Activated CD4-positive, CD25-positive, alpha-beta regulatory T cell (primary cell): ENCODE measurements at places on chromosomes 1 and 21.

DNA sequence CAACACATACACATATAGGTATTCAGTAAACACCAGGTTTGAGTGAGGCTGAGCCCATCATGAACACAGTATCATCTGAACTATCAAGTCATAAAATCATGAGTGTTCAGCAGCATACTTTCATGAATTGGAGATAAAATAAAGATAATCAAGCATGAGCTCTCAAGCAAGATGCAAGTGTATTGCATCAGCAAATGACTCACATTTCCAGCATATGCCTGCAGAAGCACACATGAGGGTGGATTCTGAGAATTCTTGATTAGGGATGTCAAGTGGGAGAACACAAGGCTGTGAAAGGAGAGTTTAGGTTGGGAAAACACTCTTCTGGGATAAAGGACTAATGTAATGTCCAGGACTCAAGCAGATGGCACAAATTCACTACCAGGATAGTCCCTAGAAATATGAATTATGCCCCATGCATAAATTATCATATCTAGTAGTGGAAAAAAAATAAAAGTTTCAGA, 299.2 kb downstream of the SRGAP2C start:
- no peak for DNase-seq

DNA sequence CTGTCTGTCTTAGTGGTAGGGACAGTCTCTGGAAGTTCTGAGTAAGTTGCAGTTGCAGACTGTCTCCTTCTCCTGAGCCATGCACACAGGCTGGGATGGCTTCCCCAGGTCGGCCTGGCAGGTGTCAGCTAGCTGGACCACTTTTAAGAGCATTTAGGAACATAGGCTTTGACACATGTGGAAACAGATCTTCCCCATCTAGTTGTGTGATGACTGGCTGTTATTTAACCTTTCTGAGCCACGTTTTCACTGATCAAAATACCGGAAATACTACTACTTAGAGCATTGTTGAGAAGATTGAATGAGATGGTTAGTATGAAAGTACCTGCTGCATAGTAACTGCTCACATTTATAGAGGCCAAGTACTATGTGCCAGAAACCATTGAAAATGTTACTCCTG, 6.2 kb upstream of the MAPKAPK2 start:
- DNase-seq: no peak

DNA sequence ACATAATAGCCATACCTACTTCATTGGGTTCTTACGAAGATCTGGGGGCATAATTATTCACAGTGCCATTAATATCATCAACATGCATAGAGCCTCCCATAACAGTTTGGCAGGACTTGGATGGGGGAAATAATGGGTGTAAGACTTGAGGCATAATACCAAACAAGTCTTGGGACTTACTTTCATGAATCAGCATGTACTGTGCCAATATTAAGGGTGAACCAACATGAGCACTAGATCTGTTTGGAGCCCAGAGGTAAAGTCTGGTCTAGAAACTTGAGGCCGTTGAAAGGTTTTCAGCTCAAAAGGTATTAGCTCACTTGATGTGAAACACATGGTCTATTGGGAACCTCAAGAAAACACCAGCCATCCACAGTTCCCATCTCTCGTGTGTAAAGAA, 56.7 kb upstream of the ZC3H11B start:
- no peak for DNase-seq

DNA sequence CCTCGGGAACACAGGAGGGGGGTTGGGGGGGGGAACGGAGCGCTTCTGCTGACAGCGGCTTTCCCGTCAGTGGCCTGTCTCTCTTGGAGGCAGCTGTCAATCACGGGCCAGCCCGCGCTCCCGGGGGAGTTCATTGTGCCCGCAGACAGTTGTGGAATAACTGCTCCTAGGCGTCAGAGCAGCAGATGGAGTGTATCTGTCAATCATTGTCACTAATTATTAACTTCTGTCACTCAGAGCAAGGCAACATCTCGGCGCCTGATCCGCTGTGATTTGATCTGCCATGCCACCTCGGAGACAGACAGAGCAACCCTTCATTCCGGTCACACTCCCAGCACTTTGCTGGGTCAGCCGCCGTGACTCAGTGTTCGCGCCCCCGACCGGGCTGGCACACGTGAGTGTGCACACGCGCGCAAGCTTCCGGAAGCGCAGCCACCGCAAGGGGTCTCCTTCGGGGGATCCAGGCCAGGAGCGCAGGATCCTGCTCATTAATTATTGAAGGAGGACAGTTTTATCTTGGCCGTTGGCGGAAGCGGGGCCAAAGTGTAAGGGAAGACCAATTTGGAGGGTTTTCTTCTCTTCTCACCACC, 75.8 kb downstream of the RRAGC start:
- no peak for DNase-seq
